ENCODE measurements at places on chromosomes 7 and 10.

DNA sequence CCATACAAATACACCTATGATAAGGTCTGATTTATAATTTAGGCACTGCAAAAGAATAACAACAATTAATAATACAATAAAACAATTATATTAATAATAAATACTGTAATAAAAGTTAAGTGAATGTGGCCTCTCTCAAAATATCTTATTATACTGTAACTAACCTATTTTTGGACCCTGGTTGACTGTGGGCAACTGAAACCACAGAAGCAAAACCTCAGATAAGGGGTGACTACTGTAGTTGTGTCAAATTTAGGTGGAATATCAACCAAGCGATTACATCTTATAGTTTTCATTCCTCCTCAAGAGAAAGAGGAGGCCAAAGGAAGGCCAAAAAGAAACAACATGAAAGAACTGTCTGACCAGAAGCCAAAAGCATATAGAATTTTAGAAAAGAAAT lies 103.9 kb downstream of the SKAP2 start:
- DNase-seq, result no peak

DNA sequence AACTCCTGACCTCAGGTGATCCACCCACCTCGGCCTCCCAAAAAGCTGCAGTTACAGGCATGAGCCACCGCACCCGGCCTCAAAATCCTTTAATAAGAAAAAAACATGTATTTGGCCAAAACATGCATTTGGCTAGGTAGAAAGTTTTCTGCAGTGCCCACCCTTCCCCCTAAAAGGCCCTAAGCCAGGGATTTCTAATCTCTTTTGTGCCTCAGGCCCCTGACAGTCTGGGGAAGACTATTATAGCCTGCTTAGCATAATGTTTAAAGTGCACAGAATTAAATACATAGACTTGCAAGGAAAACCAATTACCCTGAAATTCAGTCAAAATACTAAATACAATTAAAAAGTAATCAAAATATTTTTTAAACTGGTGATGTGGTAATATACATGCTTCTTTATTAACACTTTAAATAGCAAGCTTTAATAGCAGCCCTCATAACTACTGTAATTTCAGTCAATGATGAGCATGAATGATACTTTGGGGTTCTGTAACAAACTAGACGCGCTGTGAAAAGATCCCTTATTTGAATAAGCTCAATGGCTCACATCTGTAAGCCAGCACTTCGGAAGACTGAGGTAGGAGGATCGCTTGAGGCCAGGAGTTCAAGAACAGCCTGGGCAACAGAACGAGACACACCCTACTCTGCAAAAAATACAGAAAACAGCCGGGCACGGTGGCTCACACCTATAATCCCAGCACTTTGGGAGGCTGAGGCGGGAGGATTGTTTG lies 29.9 kb downstream of the SPDYE6 start:
- no peak for DNase-seq

DNA sequence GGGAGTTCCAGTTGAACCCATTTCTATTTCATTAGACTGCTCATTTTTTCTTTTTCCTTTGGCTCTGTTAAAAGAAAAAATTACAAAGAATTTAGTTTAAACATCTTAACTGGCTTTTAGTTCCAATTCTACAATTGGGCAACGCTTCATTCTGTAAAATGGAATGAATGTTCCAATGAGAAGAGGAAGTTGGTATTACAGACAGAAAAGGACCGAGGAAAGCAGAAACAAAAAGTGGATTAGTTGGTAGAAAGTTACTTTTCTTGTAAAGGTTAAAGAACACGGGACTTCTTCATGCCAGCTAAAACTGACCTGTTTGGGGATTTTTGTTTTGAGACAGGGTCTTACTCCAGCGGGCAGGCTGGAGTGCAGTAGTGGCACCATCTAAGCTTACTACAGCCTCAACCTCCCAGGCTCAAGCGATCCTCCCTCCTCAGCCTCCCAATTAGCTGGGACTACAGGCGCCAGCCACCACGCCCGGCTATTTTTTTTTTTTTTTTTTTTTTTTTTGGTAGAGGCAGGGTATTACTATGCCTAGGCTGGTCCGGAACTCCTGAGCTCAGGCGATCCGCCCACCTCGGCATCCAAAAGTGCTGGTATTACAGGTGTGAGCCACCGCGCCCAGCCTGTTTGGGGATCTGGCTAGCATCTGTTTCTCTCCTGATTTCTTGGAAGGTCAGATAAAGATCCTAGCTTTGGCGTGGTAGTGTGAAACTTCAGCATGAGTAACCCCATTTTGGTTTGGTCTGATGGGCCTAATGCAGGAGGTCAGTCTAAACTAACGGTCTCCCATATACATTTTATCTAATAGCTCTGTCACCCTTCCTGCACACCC lies 1.3 kb upstream of the VDAC2 start:
- DNase-seq, result no peak

DNA sequence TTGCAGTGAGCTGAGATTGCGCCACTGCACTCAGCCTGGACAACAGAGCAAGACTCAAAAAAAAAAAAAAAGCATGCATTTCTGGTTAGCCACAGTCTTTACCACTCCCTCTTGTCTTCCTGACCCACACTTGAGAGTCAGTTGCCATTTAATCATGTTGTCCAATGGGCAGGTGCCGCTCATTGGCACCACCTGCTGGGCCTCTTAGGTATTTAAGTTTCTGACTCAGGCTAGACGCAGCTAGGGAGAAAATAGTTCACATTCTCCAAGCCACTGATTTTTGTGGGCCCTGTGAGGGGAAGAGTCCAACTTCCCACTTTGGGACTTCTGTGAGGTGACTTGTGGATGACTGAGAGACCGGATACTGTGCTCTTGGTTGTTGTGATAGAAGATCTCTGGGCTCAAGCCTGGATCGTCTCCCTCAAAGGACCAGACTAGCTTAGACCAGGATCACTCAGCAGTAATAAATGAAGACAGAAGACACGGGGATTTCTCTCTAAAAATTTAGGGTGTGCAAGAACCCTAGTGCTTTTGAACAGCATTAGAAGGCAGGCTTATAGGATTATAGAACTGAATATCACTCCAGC lies 26.8 kb upstream of the SORCS3 start:
- peak; percentile 63 for DNase-seq

DNA sequence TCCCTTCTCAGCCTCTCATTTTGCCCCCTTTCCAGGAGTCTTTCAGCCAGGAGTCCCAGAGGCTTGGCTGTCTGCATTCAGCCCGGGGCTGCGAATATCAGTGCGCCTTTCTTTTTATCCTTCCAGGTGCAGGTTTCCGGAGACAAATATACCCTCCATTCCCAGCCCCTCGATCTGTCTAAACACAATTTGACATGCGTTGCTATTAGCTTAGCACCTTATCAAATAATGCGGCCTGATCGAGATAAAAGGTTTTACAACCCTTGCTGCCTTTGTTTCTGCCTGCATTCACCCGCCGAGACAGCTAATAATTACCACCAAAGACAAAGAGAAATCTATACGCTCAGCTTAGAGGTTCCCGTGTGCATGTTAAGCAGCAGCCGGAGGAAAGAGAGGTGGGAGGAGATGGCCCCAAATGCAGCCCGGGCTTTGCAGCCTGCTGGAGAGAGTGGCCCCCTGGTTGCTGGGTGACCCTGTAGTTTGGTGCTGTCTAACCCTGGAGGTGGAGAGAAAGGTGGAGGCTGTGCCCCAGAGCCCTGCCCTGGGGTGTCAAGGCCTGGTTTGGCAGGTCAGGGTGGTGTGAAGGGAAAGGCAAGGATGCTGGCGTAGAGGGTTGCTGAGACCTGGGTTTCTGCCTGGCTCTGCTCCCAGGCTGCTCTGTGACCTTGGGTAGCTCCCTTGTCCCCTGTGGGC lies 185.3 kb downstream of the RPS24 start:
- no peak for DNase-seq

GRCh38 chr10:31353574-31353973 lies 34.6 kb downstream of the ZEB1 start:
- peak; percentile 83 for DNase-seq
